ENCODE measurements at places on chromosomes 3 and 15.

DNA sequence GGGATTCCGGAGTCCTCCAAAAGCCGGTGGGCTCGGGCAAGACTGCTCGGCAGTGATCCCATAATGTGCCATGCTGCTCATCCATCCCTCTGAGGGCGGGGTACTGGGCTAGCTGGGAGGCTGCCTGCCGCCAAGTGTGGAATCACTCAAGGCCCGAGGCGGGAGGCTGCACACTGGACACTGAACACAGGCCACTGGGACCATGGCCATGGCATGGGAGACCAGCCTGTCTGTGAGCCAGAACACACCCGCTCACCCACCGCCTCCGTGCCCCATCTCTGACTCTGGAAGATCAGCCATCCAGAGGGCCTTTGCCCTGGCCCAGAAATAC lies 1.4 kb downstream of the C3orf22 start:
- no peak for DNase-seq

- DNase-seq, result no peak
Observed at GRCh38 chr15:55937040-55937439, 56.4 kb downstream of the NEDD4 start.

GRCh38 chr15:75920079-75920478 lies 16.4 kb downstream of the FBXO22 start:
- no peak for DNase-seq

GRCh38 chr3:112010636-112011035 lies 11.9 kb downstream of the TAGLN3 start:
- no peak for DNase-seq

DNA sequence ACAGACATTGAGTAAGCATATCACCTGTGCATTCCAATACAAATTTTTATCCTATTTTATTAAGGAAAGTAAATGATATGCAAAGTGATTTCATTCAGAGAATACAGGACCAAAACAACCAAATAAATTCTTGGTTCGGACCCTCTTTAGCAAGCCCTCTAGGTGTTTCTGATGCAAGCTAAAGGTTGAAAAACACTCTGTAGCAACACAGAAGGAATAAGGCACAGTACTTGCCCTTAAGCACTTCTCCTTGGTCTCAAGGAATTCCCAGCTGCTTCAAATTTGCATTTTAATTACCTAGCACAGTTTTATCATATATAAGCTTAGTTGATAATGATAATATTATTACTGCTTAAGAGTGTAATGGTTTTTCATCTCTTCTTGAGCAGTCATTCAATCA lies 288.4 kb downstream of the KCNH8 start:
- DNase-seq, result no peak

DNA sequence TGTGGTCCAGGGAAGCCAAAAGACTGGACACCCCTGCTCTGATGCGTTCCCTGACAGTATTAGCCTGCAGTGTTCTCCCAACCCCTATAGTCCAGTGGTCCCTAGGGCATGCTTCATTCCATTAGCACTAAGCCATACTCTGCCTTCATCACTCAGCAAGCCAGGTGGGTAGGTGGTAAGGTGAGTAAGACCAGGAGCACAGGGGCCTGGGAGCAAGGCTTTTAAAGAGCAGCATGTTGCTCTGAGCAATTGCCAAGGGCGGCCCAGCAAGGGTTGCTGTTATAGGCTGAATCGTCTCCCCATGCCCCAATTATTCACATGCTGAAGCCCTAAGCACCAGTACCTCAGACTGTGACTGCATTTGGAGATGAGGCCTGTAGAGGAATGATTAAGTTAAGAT lies 11.0 kb downstream of the CXCR6 start:
- no peak for DNase-seq

- DNase-seq, result no peak
Observed at GRCh38 chr3:194488055-194488742, 1.4 kb upstream of the ATP13A3 start.

DNA sequence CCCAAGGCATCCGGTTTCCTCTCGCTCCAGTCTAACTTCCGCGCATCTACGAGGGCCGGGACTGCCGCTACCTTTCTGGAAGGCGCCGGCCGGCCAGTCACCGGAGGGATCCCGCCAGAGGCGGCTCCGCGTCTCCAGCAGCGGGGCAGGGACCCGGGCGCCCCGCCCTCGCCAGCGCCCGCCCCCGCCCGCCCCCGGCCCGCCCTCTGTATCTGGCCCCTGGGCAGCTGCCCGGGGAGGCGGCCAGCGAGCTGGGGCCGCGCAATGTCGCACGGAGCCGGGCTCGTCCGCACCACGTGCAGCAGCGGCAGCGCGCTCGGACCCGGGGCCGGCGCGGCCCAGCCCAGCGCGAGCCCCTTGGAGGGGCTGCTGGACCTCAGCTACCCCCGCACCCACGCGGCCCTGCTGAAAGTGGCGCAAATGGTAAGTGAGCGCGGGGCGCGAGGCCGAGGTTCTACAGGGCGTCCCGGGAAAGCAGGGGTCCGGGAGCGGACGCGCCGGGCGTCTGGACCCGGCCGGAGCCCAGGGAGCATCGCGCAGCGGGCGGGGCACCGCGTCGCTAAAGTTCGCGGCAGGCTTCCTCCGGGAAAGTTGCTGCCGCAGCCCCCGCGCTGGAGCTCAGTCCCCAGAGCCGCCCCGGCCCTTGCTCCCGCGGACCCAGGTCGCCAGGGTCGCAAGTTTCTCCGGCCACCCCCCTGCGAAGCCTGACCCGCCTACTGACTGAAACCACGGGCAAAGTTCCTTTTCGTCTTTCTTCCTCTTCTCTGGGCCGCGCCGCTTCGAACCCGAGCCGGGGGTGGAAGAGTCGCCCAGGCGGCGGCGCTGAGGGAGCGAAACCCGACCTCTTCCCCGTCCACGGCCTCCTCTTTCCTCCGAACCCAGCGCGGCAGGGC lies at the start of gene CMTM7:
Gene CMTM7 (plus strand): TSS at position 211 of the 893 bp plus-strand sequence. CDS start 54 bp downstream, at position 265.
- peak; percentile 47 for DNase-seq

DNA sequence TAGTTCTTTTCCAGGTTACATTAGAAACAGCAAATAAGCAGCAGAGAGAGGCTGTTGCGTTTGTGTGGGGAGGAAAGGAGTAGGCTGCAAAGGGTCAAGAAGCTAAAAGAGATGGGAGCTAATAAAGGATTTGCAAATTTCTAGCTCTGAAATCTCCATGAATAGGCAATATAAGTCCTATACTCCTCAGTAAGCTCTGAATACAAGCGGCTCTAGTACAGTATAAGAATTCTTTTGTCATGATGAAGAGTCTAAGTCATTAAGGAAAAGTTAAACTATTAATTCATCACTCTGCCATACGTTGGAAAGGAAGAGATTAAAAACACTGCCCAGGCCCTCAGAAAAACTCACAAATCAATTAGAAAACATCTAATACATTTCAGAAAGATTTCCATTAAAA lies 59.3 kb downstream of the CEP152 start:
- no peak for DNase-seq

- no peak for DNase-seq
Observed at GRCh38 chr15:65785151-65785550, 6.9 kb downstream of the DENND4A start.

DNA sequence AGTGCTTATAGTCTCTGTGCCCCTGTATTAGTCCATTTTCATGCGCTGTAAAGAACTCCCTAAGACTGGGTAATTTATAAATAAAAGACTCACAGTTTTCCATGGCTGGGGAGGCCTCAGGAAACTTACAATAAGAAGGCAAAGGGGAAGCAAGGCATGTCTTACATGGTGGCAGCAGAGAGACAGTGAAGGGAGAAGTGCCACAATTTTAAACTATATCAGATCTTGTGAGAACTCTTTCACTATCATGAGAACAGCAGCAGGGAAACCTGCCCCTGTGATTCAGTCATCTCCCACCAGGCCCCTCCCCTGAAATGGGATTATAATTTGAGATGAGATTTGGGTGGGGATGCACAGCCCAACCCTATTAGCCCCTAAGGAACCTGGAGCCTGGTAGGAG lies 243.2 kb downstream of the EDEM1 start:
- no peak for DNase-seq

DNA sequence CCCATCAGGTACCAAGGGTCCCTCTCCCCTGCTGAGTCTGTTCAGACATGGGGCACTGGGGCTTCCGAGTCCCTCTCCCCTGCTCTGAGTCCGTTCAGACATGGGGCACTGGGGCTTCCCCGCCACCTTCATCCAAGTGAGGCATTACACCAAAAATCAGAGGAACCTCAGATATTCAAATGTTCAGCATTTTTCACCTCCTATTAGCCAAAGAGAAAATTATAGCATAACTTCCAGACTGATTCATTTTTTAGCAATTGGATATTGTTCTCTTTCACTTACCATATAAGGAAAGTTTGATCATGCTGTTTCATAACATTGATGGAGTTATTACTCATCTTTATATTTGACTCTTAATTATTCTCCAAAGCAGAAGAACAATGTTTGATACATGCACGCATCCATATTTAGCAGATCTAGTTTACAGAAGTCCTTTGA lies 213.9 kb downstream of the MTHFS start:
- DNase-seq, result no peak
